GF-D8 (cell line): ENCODE measurements at places on chromosomes 13 and 19.
A peak's percentile ranks its signal among the peaks of the same experiment; 100 is the strongest.

DNA sequence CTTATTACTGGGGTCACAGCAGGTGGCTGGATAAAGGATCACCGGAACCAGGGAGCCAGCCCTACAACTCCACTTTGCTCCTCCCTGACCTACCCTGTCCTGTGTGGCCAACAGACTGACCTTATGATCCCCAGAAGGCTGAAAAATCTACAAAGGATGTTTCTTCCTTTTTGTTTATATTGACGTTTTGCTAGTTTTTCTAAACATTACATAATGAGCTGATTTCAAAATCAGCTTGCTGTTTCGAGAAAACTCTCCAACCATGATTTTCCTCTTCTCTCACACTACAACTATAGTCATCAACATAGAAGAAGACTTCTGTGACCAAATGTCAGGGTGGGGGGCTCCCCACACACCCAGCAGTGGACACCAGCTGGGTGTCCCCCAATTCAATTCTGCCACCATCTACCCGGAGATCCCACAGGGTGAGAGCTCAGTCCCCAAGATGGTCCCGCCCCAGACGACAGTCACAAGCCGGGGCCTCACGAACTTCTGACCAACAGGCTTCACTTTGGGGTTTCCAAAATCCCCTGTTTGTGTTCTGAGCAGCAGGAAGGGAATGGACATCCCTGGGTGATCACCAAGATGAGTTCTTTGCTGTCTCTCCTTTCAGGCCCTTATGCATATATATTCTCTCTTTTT, 35.0 kb downstream of the ZNF536 start:
- DNase-seq, result no peak

- DNase-seq, result peak; percentile 41
These were observed 2.2 kb upstream of the TNFSF9 start for GRCh38 chr19:6528544-6529121.

GRCh38 chr13:67224148-67224846, 5.8 kb downstream of the PCDH9 start:
- DNase-seq, result no peak

GRCh38 chr13:46665633-46666482, 112.9 kb downstream of the LRCH1 start:
- DNase-seq, result no peak

GRCh38 chr19:45354241-45354842, 13.8 kb downstream of the KLC3 start:
- no peak for DNase-seq

DNA sequence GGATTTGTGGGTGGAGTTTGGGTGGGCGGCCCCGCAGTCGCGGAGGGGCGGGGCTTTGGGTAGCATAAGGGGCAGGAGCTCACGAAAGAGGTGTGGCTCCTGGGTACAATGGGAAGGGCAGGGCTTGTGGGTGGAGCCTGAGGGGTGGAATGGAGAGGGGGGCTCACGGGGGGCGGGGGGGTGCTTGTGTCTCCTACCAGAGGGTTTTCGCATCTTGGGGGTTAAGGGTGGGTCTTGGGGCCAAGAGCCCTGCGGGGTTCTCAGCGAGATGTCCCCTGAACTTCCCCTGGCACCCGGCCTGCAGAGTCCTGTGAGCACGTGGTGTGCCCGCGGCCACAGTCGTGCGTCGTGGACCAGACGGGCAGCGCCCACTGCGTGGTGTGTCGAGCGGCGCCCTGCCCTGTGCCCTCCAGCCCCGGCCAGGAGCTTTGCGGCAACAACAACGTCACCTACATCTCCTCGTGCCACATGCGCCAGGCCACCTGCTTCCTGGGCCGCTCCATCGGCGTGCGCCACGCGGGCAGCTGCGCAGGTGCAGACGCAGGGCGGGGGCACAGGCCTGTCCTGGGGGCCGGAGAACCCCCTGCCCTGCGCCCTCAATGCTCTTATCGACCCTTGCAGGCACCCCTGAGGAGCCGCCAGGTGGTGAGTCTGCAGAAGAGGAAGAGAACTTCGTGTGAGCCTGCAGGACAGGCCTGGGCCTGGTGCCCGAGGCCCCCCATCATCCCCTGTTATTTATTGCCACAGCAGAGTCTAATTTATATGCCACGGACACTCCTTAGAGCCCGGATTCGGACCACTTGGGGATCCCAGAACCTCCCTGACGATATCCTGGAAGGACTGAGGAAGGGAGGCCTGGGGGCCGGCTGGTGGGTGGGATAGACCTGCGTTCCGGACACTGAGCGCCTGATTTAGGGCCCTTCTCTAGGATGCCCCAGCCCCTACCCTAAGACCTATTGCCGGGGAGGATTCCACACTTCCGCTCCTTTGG, 5.1 kb downstream of the FSTL3 start:
- peak; percentile 63 for DNase-seq

DNA sequence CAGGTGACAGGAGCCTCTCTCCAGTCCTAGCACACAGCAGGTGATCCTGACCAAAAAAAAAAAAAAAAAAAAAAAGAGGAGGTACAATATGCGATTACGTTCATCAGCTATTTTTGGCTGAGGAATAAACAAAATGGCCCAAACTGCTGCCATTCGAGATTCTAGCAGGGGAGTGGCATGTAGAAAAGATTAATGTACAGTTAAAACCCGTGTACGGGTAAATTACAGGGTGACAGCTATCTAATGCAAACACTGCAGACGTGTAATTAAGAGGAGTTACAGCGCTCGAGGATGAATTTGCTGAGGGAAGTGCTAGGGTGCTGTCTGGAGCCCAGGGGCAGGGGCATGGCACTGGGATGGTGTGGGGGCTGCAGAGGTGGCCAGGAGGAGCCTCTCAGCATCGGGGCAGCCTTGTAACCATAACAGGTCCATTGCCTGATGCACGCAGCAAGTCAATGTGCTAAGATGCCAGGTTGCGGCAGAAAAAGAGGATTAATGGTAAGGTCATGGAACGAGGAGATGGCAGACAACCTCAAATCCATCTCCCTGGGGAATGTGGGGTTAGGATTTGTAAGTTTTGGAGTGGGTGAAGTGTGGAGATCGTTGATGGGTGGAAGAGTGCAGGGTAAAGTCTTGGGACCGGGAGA, 17.4 kb downstream of the CHST8 start:
- no peak for DNase-seq

DNA sequence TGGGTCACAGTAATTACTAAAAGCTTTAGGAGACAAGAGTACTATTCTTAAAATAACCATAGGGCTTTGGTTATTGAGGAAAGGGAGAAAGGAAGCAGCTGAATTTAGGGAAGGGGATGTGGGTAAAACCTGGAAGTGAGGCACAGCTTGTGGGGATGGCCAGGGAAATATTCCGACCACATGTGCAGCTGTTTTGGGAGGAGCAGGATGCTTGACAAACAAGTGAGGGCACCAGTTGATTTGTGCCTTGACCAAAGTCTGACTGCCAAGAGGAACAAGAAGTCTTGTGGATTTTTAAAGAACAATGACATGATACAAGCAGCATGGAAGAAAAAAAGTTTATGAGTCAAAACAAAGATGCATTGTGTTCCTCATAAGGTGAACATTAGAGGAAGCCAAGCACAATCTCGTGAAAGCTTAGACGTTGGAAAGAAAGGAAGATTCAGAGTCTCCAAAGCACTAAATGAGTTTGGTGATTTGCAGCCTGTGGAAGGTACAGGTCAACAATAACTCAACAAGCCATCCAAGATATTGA, 108.5 kb upstream of the GPC6 start:
- DNase-seq, result no peak

- no peak for DNase-seq
These were observed 5.2 kb downstream of the SPATA13 start for GRCh38 chr13:24165746-24166145.

- no peak for DNase-seq
These were observed 123.7 kb downstream of the KL start for GRCh38 chr13:33139780-33140535.

DNA sequence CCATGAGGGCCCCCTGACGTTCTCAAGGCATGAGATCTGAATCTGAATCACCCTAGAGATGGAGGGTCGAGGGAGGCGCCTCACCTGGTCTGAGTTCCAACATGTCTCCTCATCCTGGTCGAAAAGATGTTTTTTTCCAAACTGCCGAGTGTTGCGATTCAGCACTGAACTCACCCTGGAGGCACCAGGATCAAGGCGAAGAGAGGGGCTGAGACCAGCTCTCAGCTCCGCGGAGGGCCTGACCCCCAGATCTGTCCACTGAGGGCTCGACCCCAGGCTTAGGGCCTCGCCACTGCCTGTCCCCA, 555 bp downstream of the NR2C2AP start:
- no peak for DNase-seq

DNA sequence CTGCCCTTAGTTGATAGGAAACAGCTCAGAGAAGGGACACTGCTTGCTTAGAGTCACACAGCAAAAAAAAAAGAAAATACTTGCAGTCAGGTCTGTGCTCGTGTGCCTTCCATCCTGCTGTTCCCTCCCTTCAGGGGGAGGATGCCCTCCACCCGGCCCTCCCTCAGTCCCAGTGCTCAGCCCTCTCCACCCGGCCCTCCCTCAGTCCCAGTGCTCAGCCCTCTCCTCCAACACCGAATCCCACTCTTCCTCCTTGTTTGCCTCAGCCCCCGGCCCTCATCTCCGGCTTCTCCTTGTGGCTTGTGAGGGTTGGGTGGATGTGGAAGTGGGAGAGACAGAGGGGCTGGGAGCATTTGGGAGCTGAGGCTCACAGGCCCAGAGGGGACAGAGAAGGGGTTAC, 5.8 kb downstream of the TFPT start:
- DNase-seq, result no peak

- no peak for DNase-seq
These were observed 607 bp downstream of the PLEKHJ1 start for GRCh38 chr19:2235381-2236063.

DNA sequence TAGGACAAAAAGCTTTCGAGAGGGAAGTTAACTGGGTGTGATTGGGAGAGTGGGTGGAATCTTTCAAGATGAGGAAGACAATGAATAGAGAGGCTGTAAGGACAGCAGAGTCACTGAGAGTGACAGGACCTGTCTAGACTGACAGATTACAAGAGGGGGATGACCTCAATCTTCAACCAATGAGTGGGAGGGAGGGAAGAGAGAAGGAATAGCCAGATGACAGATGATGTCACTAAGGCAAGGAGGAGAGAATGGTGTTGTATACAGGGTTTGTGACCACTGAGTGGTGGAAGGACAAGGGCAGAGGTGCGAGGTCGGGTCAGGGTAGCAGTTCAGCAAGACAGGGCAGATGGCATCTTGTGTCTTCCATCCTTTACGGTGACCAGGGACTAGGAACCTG, 5.8 kb upstream of the ILF3 start:
- no peak for DNase-seq

- no peak for DNase-seq
These were observed 82.4 kb downstream of the KCTD12 start for GRCh38 chr13:76803831-76804230.
